ENCODE measurements at places on chromosomes 7 and 10.

- no peak for DNase-seq
Observed at GRCh38 chr7:36312064-36312914, 77.4 kb upstream of the ANLN start.

DNA sequence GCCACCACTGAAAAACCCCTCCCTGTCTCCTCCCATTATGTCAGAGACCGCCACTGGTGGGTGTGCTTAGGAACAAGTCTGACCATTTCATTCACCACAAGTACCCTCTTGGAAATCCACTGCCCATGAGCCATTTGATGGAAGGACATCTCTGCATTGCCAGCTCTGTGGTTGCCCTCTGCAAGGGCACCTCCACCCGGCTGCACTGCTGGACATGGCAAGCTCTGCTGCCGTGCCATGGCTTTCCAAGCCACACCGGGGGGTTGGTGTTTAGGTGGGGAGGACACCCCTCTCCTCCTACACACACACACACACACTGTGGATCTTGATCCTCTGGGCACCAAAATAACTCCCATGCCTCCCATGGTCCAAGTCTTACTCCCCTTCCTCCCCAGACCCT, 5.2 kb upstream of the PLXNA4 start:
- DNase-seq = no peak

GRCh38 chr7:90825779-90826178, 229.7 kb downstream of the CDK14 start:
- peak; percentile 92 for DNase-seq

- DNase-seq = no peak
Observed at GRCh38 chr10:29756451-29756850, 121.7 kb upstream of the SVIL start.

DNA sequence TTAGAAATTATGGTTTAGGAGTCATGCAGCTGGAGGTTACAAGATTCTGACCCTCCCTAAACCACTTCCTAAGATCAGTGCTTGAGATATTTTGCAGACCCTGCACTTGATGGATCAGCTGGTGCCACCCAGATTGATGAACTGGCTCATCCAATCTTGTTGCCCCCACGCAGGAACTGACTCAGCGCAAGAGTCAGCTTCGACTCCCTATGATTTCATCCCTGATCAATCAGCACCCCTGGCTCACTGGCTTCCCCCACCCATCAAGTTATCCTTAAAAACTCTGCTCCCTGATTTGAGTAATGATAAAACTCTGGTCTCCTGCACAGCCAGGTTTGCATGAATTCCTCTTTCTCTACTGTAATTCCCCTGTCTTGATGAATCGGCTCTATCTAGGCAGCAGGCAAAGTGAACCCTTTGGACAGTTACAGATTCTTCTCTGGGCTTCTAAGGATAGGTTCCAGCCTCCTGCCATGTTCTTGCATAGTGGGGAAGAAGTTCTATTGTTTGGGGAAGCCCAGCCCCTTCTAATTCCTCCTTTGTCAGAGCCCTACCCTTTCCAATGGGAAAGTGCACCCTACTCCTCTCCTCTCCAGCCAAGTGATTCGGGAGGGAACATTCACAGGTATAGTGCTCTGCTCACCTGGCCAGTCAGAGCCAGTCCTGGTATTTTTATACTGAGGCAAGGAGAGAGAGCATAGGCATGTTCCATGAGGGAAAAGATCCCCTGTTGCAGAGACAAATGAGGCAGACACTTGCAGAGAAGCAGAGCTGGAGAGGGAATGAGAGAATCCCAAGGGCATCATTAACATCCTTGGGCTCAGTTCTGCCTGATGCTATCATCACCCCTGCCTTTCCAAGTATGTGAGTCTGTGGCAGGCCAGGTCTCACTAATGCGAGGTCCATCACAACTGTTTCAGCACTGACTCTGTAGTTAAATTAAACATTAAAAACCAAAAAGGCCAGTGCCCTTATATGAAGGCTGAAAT, 224.4 kb upstream of the GALNT17 start:
- no peak for DNase-seq

- no peak for DNase-seq
Observed at GRCh38 chr10:115390607-115391006, 297.4 kb downstream of the ATRNL1 start.

- DNase-seq = no peak
Observed at GRCh38 chr7:1667566-1668395, 2.3 kb upstream of the ELFN1 start.

GRCh38 chr10:79473496-79474095, 28.2 kb upstream of the ZCCHC24 start:
- DNase-seq = no peak

DNA sequence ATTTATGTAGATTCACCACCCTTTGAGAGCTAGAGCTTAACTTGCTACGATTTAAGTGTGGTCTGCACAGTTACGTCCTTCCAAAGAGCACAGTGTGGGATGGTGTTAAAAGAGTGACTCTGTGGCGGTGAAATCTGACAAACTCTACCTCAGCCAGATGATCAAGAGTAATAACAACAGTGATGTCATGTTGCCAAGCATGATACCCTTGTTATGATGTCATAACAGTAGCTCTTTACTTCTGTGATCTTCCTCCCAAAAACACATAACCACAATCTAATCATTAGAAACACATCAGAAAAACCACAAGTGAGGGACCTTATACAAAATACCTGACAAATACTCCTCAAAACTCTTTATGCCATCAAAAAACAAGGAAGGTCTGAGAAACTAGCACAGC, 649.3 kb downstream of the POM121L12 start:
- no peak for DNase-seq

DNA sequence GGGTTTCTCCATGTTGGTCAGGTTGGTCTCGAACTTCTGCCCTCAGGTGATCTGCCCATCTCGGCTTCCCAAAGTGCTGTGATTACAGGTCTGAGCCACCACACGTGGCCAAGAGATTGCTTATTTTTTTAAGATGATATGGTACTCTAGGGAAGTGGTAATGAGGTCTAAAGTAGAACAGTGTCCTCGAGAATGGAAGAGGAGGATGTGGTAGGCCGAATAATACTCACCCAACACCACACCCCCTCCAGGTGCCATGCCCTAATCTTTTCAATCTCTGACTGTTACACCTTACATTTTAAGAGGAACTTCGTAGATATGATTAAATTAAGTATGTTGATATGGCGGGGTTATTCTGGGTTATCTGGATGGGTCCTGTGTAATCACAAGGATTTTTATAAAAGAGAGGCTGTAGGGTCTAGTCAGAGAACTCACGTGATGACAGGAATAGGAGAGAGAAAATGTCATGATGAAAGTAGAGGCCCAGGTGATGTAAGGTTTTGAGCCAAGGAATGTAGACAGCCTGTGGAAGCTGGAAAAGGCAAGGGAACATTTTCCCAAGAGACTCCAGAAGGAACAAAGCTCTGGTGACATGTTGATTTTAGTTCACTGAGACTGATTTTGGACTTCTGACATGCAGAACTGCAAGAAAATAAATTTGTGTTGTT, 29.5 kb downstream of the CDK13 start:
- DNase-seq = no peak

DNA sequence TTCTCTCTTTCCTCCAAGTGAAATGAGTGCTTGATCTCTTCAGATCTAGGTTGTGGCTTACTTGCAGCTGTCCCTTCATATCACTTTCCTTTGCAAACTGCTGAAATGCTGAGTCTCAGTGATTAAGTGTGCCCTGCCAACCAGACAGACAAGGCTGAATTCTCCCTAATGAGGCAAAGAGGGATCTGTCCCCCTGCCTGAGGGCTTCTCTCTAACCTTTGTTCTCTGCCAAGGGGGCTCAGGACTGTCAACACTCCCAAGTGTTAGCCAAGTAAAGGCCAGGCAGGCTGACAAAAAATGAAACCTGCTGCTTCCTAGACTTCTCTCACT, at the start of gene MSS51:
Gene MSS51, minus strand, starts transcription at position 24 of the 330 bp plus-strand sequence. CDS start 5,277 bp downstream, outside the sequence.
- no peak for DNase-seq

GRCh38 chr10:78491812-78492211, 458.1 kb downstream of the RPS24 start:
- no peak for DNase-seq

- no peak for DNase-seq
Observed at GRCh38 chr7:30936650-30937245, 25.1 kb downstream of the AQP1 start.

Data from HCEC 1CT (cell line).